Stimulated activated CD8-positive, alpha-beta memory T cell treated with anti-CD3 and anti-CD28 coated beads, Interleukin-2, amount 100 ng/mL, for 1 hour (primary cell): ENCODE measurements at places on chromosomes 11 and 22.

- no peak for DNase-seq
These were observed 24.3 kb downstream of the TTC12 start for GRCh38 chr11:113338730-113339129.

DNA sequence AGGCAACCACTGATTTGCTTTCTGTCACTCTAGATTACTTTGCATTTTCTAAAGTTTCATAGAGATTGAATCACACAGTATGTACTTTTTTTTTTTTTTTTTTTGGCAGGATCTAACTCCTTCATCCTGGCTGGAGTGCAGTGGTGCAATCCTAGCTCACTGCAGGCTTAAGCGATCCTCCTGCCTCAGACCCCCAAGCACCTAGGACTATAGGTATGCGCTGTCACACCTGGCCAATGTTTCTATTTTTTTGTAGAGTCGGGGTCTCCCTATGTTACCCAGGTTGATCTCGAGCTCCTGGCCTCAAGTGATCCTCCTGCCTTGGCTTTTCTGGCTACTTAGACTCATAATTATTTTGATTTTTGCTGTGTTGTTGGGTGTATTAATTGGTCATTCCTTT, 294.6 kb upstream of the CTSC start:
- no peak for DNase-seq

DNA sequence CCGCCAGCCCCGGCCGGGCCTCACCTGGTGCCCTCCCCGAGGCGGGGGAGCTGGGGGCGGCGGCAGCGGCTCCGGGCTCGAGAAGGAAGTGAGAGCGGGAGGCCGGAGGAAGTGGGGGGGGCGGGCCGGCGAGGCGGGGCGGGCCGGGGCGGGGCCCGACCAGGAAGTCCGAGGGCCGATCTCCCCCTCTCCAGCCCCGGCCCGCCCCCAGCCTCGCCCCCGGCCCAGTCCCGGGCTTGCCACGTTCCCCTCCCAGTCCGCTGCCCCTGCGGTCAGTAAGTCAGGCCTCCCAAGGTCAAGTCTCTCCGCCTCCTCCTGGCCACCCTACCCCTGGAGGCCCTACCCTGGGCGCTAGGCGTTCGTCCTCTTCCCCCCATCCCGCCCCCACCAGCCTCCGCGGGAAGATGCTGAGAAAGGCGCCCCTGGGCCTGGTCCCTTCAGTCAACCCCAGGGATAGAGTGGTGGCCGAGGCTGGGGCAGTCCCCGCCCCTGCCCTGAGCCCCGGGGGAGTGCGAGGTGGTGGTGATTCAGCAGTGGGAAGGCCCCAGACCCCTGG, at the start of gene RHOG:
Gene RHOG (minus strand): TSS at position 90 of the 556 bp plus-strand sequence. CDS start 12,821 bp downstream, outside the sequence.
- DNase-seq: peak; percentile 35

- DNase-seq: no peak
These were observed 249.1 kb upstream of the TBCEL start for GRCh38 chr11:120774591-120775386.

GRCh38 chr11:74683941-74684481, 47.2 kb downstream of the CHRDL2 start:
- no peak for DNase-seq
